ENCODE measurements at places on chromosomes 3 and 15.

DNA sequence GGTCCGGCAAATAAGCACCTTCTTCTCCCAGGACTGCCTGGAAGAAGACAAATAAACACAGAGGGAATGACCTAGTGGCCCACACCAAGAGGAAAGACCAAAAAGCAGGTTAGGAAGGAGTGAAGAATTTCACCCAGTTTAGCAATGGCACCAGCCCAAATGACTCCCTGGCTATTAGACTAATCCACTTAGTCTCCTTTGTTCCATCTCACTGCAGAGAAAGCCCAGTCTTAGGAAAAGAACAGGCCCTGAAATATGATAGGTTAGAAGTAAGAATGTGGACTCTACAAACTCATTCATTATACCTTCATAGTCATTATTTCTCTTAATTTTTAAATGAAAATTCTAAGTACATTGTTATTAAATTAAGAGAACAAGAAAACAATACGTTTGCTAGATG is 23.2 kb downstream of the SERPINI2 start:
- DNase-seq = no peak

DNA sequence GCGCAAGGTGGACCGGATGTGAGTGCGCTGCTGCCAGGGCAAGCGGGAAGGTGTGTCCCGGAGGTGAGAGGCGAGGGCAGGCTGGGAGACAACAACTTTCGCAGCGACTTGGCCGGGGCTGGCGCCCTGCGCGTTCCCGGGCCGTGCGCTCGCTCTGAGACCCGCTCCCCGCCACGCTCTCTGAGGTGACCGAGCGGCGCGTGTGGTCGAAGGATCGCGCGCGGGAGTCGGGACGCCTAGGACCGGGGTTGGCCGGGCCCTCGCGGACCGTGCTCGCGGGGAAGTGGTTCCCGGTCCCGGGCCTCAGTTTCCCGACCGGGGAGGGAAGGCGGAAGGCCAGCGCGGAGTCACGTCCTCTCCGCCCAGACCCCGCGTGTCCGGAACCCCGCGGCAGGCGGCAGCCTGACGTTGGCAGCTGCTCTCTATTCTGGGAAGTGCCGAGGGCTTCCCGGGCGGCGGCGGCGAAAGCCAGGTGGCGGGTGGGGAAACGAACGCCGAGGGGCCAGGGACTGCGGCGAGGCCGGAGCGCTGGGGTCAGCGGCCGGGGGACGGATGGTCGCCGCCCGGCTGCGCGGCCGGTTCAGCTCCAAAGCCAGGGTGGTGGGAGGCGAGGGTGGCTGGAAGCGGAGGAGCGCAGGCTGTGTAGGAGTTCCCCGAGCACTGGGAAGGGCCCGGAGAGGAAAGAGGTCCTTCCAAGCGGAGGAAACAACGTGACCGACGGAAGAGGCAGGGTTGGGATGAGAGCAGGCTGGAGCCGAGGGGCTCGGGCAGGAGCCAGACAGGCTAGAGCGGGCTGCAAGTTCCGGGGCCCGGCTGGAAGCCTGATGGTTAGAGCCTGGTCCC is 1.0 kb upstream of the IGF2BP2 start:
- DNase-seq = peak; percentile 59

- DNase-seq = no peak
These were observed 987.0 kb upstream of the CFAP20DC start for GRCh38 chr3:60036803-60037202.

DNA sequence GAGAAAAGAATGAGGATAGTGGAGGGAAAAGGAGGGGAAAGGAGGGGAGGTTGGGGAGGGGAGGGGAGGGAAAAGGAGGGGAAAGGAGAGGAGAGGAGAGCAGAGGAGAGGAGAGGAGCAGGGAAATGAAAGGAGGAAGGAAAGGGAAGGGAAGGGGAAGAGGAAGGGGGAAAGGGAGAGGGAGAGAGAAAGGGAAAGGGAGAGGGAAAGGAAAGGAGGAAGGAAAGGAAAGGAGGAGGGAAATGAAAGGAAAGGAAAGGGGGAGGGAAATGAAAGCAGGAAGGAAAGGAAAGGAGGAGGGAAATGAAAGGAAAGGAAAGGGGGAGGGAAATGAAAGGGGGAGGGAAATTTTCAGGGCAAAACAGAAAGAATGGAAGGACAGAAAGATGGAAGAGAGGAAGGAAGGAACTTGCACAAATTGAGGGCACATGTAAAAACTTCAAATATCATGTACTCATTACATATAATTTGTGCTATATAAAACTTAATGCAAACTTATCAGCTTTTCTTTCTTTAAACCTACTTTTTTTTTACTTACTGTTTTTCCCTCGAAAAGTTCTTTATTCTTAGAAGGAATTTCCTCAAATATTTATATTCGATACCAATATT is 148.0 kb downstream of the ZBTB20 start:
- no peak for DNase-seq

DNA sequence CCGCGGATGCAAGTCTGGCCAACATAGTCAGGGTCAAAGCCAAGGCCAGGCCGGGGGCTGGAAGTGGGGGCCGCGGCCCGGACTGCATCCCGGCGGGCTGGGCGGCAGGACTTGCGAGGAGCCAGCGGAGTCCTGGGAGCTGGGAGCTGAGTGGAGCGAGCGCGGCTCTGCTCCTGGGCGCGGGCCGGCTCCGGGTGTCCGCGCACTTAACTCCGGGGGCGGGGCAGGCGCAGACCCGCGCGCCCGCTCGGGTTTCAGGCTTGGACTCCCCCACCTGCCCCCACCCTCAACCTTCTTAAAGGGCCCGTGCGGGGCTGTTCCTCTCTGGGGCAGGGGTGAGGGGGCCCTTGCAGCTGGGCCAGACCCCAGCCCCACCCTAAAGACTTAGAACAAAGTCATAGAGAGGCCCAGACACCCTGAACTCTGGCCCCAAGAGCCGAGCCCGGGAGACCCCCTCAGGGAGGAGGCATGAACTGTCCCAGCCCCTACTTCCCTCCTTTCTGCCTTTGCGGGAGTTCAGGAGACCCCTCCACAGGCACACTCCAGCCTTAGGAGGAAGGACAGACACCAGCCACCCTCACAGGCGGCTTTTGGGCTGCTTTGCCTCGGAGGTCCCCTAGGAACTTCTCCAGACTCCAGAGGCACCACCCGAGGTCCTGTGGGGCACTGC is at the start of gene CSPG4:
Gene CSPG4 (minus strand): TSS at position 181 of the 670 bp plus-strand sequence. CDS start 93 bp downstream, at position 88.
- peak; percentile 78 for DNase-seq

- no peak for DNase-seq
These were observed 447.4 kb upstream of the NR2F2 start for GRCh38 chr15:95883064-95883463.

DNA sequence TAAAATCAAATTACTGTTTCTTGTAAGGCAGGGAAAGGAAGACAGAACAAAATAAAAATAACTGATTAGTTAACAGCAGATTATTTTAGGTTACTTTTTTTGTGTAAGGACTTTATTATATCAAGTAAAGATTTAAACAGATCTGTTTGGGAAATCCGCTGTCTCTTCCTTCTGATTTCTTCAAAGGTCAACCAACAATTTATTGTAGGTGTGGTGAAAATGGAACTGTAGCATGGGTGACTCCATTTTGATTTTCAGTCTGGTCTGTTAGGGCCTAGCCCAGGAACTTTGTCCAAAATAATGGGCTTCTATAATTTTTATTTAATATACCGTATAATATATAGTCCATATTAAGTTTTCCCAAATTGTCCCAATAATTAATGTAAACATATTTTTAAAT is 13.5 kb upstream of the IDH2 start:
- DNase-seq = no peak

- DNase-seq = no peak
These were observed 128.4 kb downstream of the CTNNB1 start for GRCh38 chr3:41327718-41328117.
